ENCODE measurements at places on chromosomes 12 and 14.

GRCh38 chr14:100350276-100350926, 27.3 kb downstream of the SLC25A47 start:
- no peak for DNase-seq

GRCh38 chr12:76943008-76943407, 64.2 kb upstream of the CSRP2 start:
- no peak for DNase-seq

GRCh38 chr12:48003226-48004052, 837 bp downstream of the COL2A1 start:
- DNase-seq = no peak

DNA sequence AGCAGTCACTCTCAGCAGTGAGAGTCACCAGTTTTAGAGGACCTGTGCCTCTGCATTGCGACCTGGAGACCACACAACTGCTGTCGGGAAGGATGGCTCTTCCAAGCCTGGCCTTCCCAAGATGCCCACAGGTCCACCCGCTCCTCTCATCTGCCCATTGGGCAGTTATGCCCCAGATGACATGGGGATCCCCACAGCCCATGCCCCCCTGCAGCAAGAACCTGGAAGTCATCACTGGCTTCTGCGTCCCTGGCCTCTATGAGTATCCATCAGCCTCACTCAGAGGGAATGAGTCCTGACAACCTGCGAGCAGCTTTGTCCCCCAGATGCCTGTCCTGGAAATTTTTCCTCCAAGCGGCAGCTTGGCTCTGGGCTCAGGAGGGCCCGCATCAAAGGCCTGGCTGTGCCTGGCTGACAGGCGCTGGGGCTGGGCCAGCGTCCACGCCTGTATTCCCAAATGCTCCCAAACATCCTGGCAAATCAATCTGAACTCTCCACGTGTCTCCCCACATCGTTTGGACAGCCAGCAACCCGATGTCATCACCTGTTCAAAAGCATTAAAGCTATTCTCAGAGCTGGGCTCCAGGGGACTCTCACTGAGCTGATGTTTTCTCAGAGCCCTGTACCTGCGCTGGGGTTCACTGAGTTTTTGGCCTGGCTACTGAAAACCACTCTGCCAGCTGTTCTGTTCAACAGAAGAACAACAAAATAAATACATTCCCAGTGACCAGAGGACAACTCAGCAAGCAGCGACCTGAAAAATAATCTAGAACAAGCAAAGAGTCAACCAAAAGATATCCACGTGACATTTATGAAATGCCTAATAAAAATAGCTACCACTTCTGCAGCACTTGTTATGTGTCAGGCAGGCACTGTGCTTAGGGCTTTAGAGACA, 57.8 kb downstream of the CLMN start:
- DNase-seq = no peak

DNA sequence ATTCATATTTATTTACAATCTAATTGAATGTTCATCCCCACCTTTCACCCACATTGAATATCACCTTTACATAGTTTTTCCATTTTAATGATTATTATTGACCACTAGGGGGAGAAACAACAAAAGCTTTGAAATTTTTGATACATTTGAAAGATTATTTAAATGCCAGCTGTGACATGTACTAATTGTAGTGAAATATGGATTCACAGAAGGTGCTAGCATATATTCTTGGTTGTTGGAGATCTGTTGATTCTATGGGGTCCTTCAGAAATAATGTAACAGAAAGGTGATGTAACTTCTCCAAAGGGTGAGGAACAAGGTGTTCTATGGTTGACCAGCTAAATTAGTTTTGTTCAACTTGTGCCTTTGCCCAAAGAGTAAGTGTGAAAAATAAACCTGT, 22.4 kb upstream of the GPR33 start:
- no peak for DNase-seq

- no peak for DNase-seq
Observed at GRCh38 chr12:57235017-57235727, 5.7 kb downstream of the SHMT2 start.

DNA sequence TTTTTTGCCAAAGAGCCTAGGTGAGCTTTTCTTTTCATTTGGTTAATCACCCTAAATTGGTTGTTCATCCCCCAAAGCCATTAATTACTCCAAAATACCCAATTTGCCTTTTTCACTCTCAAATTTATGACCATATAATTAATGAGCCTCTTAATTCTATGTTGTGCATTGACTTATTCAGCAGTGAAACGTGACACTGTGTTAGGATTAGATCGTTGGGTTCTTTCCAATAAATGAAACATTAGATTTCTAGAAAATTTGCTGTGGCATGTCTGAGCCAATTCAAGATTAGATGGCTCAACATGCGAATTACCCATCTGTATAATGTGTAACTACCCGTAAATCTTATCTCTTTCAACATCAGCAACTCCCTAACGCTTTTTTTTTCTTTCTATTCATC, 273.4 kb downstream of the BMP4 start:
- no peak for DNase-seq

DNA sequence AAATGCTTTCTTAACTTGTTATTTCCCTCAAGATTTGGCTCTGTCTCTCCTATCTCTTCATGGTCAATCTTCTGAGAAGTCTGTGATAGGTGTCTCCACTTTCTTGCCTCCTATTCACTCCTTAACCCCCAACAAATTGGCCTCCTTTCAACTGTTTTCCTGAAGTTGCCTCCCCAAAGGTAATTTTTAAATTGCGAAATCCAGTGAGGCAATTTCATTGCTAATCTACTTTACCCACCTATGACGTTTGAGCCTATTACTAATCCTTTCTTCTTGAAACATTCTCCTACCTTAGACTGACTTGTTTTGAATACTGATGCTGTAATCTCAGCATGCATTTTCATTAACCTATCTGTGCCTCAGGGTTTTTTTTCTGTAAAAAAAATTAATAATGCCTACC, 6.0 kb upstream of the KCNH5 start:
- DNase-seq = no peak

DNA sequence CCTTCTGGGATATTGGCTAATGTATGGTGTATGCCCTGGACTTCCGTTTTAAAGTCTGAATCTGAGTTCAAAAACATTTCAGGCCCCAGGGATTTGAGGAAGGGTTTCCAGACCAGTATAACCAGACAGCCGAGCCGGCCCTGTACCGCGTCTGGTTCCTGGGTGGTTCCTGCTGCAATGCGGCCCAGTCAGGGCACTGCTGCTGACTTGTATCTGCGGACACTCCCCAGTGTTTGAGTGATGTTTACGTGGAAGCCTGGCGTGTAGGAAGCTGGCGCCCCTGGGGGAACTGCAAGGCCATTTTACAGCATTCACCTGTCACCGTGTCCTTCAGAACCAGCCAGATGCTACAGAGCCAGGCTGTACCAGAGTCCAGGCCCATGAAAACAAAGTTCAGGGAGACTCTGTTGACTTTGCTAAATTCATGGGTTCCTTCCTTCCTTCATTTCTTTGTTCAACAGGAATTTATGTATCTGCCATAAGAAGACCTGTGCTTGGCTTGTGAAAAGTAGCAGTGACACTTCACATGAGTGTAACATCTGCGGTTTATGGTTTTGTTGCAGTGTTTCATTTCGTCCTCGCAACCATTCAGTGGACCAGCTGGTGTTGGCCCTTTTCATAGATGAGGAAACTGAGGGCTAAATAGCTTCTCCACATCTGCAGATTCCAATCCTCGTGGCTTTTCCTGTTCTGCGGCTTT, 16.8 kb downstream of the EML1 start:
- DNase-seq = no peak

DNA sequence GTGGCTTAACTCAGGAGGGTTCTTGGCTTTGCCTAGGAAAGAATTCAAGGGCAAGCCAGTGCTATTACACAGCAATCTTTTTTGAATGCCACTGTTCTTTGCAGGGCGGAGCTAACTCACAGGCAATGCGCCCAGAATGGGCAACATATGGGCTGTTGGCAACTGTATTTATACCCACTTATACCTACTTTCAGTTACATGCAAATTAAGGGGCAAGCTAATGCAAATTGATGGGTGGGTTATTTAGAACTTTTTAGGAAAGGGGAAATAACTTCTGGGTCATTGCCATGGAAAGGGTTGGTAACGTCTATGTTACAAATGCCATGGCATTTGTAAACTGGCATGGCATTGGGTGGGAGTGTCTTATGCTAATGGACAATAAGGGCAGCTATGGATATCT, 85.4 kb downstream of the C12orf50 start:
- no peak for DNase-seq

GRCh38 chr12:118050972-118051910, 9.7 kb downstream of the WSB2 start:
- no peak for DNase-seq

DNA sequence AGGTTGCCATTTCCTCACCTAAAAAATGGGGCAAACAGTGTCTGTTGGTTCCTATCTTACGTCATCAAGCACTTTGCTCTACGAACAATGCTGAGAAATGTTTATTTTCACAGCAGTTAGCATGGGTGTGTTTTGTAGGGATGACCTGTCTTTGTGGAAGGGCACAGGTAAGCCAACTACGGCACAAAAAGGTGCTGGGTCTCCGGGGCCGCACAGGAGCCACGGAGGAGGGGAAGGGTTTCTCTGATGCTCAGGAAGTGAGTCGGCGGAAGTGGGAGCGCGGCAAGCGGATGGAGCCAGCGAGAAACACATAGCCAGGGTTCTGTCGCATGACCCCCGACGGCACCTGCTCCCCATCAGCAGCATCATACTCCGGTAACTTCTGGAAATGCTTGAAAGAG, 65.6 kb upstream of the TCL1B start:
- DNase-seq = peak; percentile 13

DNA sequence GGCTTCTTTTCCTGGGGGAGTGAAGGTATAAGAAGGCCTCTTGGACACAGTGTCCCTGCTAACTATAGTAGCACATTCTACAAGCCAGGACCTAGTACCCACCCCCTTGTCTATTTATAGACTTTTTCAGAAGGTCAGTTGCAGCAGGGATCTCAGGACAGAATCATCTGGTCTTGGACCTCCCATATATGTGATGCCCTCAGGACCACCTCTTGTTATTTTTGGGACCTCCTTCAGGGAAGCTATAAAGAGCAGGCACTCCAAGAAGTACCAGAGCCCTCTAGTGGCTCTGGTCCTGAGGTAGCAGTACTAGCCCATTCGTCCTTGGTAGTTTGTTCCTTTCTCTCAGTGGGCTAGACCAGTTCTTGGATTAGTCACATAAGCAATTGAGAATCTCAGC, 4.3 kb downstream of the COQ10A start:
- no peak for DNase-seq
